ENCODE measurements at places on chromosomes 13 and 19.
A peak's percentile ranks its signal among the peaks of the same experiment; 100 is the strongest.

- DNase-seq: peak; percentile 80
Observed at GRCh38 chr13:112725346-112726015, 35.6 kb downstream of the ATP11A start.

DNA sequence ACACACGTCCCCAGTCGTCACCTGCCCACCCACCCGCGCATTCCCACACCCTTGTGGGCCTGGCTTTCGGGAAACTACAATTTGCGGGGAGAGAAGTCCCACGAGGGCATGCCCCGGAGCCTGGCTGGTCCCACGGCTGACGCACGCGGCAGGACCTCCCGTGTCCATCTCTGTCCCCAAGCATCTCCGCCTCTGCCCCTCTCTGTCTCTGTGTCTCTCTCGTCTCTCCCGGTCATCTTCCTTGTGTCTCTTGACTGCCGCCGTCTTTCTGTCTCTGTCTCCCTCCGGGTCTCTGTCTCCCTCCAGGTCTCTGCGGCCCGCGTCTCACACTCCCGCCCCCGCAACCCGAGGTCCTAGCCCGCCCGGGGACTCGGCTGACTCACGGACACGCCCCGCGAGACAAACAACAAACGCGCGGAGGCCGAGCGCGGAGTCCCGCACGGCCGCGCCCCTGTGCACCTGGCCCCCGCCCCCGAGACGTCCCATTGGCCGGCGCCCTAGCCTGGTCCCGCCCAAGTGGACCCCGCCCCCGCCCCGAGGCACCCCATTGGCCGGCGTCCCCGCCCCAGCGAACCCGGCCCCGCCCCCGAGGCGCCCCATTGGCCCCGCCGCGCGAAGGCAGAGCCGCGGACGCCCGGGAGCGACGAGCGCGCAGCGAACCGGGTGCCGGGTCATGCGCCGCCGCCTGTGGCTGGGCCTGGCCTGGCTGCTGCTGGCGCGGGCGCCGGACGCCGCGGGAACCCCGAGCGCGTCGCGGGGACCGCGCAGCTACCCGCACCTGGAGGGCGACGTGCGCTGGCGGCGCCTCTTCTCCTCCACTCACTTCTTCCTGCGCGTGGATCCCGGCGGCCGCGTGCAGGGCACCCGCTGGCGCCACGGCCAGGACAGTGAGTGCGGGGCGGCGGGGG lies at the start of gene FGF22:
FGF22 (plus strand) TSS at position 627 of the 908 bp plus-strand sequence; CDS start at position 674, 47 bp downstream.
- DNase-seq: peak; percentile 83

DNA sequence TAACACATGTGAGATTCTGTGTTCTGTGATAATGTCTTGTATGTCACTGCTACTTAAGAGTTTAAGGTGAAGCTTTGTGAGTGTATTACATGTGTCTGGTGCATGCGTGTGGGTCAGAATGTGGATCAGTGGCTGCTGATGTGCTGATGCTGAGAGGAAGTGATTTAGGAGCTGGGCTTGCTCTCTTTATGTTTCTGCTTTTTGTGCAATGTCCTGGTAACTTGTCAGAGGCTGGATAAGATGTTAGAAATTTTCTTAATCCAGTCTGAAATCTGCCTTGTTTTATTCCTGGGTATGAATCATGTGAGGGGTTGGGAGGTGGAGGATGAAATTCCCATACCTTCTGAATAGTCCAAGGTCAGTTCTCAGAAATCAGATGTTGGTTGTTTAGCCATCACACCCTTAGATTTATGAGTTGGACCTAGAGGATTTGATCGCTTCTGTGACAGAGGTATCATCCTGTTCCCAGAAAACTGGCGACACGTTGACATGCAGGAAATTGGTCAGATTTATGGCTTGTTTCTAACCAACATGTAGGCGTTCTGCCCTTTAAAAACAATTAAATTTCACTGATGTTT lies 24.5 kb upstream of the CXCL17 start:
- DNase-seq: no peak

GRCh38 chr13:28615916-28616446 lies 42.9 kb upstream of the POMP start:
- DNase-seq: no peak

GRCh38 chr19:33691030-33691427 lies 69.3 kb downstream of the CHST8 start:
- DNase-seq: no peak

DNA sequence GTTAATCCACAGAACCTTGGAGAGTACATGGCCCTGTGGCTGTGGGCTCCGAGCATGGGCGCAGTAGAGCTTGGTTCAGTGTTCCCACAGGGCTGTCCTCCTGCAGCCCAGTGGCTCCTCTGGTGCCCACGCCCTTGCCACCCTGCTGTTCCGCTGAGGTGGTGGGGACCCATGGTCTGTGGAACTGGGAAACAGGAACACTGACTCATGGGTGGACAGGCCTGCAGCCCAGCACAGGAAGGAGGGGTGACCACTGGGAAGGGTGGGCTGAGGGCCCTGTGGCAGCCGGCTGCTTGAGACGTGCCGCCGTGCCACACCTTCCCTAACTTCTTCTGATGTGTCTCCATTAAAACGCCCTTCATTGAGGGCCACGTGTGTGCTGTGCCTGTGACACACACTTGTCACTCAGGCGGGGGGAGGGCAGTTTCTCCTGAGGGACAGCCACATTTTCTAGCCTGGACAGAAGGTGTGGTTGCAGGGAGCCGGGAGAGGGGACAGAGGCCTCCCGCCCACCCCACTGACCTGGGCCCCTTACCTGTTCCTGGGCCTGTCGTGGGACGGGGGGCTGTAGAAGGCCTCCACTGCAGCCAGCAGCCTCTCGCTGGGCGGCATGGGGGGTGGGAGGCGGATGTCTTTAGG lies 21.1 kb downstream of the CHERP start:
- no peak for DNase-seq

DNA sequence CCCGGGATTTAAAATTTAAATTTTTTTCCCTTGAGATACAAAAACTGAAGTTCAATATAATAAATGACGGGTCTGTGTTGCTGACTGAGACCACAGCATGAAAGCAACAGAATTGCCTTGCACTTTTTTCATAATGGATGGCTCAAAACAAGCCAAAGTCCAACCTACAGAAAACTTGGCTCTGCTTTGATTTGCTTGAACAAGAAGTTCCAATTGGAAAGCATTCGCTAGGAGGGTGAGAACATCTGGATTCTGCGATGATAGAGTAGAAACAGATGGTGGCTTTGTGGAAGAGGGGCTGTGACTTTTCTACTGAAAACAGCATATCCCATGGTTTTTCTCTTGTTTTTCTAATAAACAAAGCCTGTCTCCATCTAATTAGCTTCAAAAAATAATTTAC lies 46.4 kb downstream of the THSD1 start:
- DNase-seq: no peak

GRCh38 chr19:11279505-11280236 lies 16.3 kb upstream of the TSPAN16 start:
- peak; percentile 19 for DNase-seq

DNA sequence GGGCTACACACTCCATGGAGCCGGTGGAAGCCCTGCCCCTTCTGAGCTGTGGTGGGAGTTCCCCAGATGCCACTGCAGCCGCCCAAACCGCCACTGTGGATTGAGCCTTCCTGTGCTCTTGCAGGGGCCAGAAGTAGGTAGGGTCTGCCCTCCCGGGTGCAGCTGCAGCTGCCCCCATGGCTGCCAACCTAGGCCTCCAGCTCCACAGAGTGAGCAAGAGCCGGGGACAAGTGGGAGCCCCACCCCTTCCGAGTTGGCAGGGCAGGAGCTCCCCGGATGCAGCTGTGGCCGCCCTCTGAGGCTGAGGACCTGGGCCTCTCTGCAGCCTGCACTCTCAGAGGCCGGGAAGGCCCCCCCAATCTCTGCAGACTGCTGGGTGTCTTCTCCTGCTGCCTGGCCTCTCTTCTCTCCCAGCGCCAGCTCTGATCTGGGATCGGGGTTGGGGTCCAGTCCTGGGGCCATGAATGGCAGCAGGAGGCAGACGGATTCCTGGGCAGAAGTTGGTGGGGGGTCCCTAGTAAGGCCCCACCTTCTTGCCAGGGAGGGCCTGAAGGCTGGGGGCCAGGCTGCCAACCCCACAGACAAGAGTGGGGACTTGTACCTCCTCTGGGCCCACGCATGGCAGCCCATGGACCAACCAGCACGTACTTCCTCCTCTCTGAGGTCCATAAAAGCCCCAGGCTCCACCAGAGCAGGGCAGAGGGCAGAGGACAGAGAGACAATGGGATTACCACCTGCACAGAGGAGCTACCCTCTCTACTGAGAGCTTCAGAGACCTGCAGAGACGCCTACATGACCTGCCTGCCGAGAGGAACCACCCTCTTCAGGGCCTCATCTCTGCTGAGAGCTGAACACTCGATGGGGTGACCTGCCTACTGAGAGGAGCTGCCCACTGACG lies 28.9 kb downstream of the AP2S1 start:
- peak; percentile 69 for DNase-seq

- no peak for DNase-seq
Observed at GRCh38 chr19:31314849-31315629, 34.2 kb downstream of the TSHZ3 start.

GRCh38 chr13:111187960-111188541 lies 72.9 kb downstream of the ARHGEF7 start:
- no peak for DNase-seq

DNA sequence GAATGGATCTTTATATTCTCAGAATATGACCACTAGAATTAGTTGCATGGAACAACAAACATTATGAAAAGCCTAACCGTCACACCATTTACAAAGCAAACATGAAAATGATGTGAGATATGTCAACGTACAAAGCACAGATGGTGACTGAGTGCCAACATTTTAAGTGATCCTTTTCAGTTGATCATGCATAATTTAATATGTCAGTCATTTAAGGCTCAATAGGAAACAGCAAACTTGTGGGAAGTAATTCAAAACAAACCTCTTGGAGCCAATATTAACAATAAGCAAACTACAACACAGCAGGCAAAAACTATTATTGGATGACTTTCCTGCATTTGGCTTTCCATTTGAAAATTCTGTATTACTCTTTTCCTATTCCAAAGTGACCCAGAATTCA lies 277.6 kb downstream of the SLITRK6 start:
- peak; percentile 96 for DNase-seq

DNA sequence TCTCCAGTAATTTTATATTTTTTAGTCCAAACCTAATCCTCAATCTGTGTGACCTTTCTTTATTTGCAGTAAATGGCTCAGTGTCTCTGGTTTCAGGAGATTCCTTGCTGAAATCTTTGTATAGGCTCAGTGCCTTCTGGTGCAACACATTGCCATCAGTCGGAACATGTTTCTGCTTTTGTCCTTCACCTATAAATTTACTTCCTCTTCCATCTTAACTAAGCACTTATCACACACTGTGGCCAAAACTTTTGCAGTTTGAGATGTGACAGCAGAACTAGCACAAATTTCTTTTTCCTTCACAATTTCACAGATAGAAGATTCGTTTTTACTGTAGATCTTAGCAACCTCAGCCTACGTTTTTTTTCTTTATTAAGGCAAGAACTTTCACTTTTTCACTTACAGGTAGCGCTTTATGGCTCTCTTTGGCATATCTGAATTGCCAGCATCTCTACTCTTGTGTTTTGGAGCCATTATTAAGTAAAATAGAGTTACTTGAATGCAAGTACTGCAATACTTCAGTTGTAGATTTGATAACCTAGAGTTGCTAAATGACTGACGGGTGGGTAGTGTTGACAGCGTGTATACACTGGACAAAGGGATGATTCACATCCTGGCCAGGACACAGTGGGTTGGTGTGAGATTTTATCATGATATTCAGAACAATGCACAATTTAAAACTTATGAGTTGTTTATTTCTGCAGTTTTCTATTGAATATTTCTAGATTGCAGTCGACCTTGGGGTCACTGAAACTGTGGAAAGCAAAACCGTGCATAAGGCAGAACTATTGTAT lies 44.3 kb downstream of the NDFIP2 start:
- no peak for DNase-seq

DNA sequence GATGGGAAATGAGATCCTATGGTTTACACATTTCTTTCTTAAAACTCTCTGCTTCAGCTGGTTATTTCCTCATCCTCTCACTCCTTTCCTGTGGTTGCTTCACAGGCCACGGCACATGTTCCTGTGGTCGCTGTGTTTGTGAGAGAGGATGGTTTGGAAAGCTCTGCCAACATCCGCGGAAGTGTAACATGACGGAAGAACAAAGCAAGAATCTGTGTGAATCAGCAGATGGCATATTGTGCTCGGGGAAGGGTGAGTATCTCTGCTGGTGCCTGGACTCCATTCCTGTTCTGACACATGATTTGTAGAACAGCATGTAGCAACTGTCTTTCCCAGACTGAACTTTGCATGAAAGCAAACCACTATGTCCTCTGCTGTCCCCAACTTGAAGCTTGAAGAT lies 254.2 kb downstream of the ITGBL1 start:
- no peak for DNase-seq

DNA sequence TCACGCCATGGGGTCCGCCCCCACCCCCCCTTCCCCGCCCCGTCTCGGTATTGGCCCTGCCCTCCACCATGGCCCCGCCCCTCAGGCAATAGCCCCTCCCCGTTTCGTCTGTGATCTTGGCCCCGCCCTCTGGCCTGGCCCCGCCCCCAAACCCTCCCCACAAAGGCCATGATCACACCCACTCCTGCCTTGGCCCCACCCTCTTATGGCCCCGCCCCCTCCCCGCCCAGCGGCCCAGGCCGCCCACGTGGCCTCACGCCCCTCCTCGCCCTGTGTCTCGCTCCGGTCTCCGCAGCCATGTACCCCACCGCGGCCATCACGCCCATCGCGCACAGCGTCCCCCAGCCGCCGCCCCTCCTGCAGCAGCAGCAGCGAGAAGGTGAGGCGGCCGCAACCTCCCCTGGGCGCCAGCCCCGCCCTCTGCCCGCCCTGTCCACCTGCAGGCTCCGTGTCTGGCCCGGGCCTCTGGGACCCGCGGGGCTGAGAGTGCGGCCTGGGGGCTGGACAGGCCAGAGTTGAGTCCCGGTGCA lies 61.3 kb downstream of the CELF5 start:
- no peak for DNase-seq

DNA sequence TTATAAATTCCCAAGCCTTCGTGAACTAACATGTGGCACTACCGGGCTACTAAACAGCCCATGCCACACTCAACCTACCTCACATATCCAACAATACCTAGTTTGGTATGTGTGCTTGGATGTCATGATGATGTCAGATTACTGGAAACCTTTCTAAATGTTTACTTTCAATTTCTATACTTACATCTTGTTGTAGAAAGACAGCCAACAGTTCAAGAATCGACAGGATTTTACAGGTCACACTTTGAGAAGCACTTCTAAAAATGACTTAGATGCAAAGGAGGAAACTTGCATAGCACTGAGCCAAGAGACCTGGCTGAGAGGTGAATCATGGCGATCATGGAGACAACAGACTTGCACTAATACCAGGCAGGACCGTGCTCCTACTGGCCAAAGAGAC lies 209.9 kb downstream of the COL4A1 start:
- no peak for DNase-seq

- no peak for DNase-seq
Observed at GRCh38 chr19:2230033-2230531, 6.0 kb downstream of the PLEKHJ1 start.

Data from NCI-H146 (cell line).